Neural crest cell (in vitro differentiated cells): ENCODE measurements at places on chromosomes 4 and X. TPM values are rescaled to one million over a fixed set of nuclear protein-coding genes. Genes with fewer than 3 reads are reported as not detected.
A peak's percentile ranks its signal among the peaks of the same experiment; 100 is the strongest.

GRCh38 chr4:64682946-64683345, 273.7 kb upstream of the TECRL start:
- DNase-seq = no peak
- no peaks in the 10 kb centered on the region for H3K36me3 ChIP-seq
- no peaks in the 10 kb centered on the region for H3K4me1 ChIP-seq
- no peaks in the 10 kb centered on the region for H3K27me3 ChIP-seq
- no peak overlapping the region for H3K27ac ChIP-seq

GRCh38 chr4:146521541-146522097, at the start of gene SLC10A7:
Gene SLC10A7, minus strand, starts transcription at chr4:146521940. Its CDS starts 223 bp downstream, at chr4:146521717.
- no peaks in the 10 kb centered on the region for H3K36me3 ChIP-seq
- no peaks in the 10 kb centered on the region for H3K27me3 ChIP-seq
- no peak within 1 kb of the TSS for H3K4me3 ChIP-seq

DNA sequence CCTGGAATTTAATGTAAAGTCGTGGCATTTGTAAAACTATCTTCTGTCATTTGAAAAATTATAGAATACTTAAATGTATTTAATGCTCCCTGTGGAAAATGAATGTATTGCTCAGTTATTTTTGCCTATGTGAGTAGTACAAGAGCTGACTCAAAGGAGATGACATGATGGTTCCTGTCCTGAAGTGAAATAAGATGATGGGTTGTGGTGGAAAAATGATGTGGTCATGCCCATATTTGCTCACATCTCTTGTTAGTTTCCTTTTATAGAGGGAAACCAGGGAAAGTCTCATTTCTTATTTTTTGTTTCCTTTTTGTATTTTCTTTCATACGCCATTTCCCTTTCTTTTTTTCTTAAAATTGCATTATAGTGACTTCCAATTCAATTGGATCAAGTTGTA, 23.7 kb downstream of the PLS3 start:
- peaks cover 48% of the 10 kb centered on the region for H3K4me1 ChIP-seq
- H3K36me3 ChIP-seq = peaks cover 3% of the 10 kb centered on the region
- no peak overlapping the region for H3K27ac ChIP-seq
- H3K4me3 ChIP-seq = no peak overlapping the region

DNA sequence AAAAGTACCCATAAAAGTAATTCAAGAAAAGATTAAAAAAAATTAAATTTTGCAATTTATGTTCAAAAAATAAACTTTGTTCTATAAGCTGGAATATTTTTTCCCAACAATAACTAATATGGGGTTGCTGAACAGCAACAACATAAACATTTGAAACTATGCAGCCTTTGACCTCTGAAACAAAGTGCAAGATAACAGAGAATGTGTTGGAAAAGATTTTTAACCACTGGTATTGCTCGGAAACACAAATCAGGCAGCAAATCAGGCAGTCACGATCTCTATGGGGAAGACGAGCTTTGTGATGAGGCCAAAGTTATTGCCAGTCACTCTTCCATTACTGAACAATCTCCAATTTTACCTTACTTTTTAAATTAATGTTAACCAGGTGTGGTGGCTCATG, 332.1 kb downstream of the PABPC4L start:
- no peak overlapping the region for H3K27ac ChIP-seq
- H3K4me3 ChIP-seq = no peak overlapping the region
- no peaks in the 10 kb centered on the region for H3K4me1 ChIP-seq

GRCh38 chr4:84249521-84249920, 249.6 kb downstream of the NKX6-1 start:
- H3K36me3 ChIP-seq = peaks cover 11% of the 10 kb centered on the region
- no peak for DNase-seq
- H3K27me3 ChIP-seq = no peaks in the 10 kb centered on the region

- no peak overlapping the region for H3K4me3 ChIP-seq
- DNase-seq = peak; percentile 60
- H3K4me1 ChIP-seq = no peaks in the 10 kb centered on the region
Measured at GRCh38 chr4:106502106-106502699, 133.6 kb upstream of the GIMD1 start.

GRCh38 chrX:11952176-11952720, 186.0 kb upstream of the FRMPD4 start:
- H3K27ac ChIP-seq = no peak overlapping the region
- DNase-seq = no peak
- H3K4me3 ChIP-seq = no peak overlapping the region
- H3K36me3 ChIP-seq = no peaks in the 10 kb centered on the region

DNA sequence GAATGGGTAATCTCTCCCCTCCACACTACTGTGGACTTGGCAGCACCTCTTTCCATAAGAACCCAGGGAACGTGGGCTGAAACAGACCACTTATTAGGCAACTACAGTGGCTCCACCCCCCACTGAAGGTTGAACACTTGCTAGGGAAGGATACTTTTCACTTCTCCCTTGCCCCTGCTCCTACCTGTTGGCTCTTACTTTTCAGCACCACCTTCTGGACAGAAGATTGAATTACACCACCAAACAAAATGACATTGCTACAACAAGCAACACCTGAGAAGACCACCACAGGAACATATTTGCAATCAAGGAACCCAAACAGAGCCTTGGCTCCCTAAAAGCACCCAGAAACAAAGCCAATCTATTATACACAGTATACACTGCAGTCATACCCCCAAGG, 132.1 kb upstream of the CXCL13 start:
- H3K27me3 ChIP-seq = peaks cover 52% of the 10 kb centered on the region
- no peaks in the 10 kb centered on the region for H3K36me3 ChIP-seq
- H3K4me1 ChIP-seq = no peaks in the 10 kb centered on the region
- H3K27ac ChIP-seq = no peak overlapping the region
- no peak overlapping the region for H3K4me3 ChIP-seq

DNA sequence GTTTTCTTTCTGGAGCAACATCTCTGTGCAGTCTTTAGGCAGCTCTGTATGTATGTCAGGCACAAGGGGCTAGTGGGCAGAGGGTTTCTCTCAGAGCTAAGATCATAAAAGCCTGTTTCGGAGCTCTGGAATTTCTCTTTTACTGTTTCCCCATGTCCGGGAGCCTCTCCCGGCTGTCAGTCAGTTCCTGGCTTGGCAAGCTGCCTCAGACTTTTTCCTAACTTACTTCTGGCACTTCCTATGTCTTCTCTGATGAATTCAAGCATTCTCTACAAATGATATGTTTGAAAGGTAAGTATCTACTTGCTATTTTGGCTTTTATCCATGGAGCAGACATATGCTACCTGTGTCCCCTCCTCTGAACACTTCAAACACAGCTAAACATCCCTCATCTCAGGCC, 129.3 kb upstream of the PGRMC2 start:
- no peak overlapping the region for H3K27ac ChIP-seq
- no peak for DNase-seq
- no peaks in the 10 kb centered on the region for H3K27me3 ChIP-seq
- H3K4me3 ChIP-seq = no peak overlapping the region
- no peaks in the 10 kb centered on the region for H3K4me1 ChIP-seq
- no peaks in the 10 kb centered on the region for H3K36me3 ChIP-seq

- no peak overlapping the region for H3K4me3 ChIP-seq
- H3K36me3 ChIP-seq = no peaks in the 10 kb centered on the region
- H3K27me3 ChIP-seq = no peaks in the 10 kb centered on the region
- no peaks in the 10 kb centered on the region for H3K4me1 ChIP-seq
- no peak overlapping the region for H3K27ac ChIP-seq
Measured at GRCh38 chr4:29538889-29539646, 1181.1 kb upstream of the PCDH7 start.

- peak overlapping the region; percentile 96 for H3K27ac ChIP-seq
- H3K4me3 ChIP-seq = no peak overlapping the region
- H3K4me1 ChIP-seq = peaks cover 35% of the 10 kb centered on the region
Measured at GRCh38 chr4:7647600-7648543, 213.1 kb upstream of the PSAPL1 start.

GRCh38 chrX:125340490-125340889, 20.8 kb downstream of the TEX13C start:
- H3K4me1 ChIP-seq = no peaks in the 10 kb centered on the region
- no peaks in the 10 kb centered on the region for H3K36me3 ChIP-seq
- H3K27ac ChIP-seq = peak overlapping the region; percentile 35
- H3K27me3 ChIP-seq = no peaks in the 10 kb centered on the region

DNA sequence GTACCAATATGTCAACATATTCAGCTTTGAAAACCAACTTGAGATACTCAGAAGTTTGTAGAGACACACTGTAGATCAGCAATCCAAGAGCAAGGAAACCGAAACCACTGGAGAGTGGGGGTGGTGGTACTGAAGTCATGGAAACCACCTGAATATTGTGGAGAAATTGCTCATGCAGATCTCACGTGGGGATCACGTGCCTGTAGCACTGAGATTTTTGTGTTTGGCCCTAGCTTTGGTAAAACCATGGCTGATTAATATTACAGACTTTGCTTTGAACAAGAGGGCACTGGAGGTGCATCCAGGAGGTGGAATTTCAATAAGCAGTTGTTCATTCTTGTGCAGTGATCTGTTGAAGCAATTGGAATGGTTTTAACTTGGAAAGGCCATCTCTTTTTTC, 47.2 kb downstream of the GBA3 start:
- no peaks in the 10 kb centered on the region for H3K27me3 ChIP-seq
- no peak for DNase-seq
- H3K36me3 ChIP-seq = no peaks in the 10 kb centered on the region
- H3K4me3 ChIP-seq = no peak overlapping the region

- no peak overlapping the region for H3K27ac ChIP-seq
- no peak overlapping the region for H3K4me3 ChIP-seq
- no peaks in the 10 kb centered on the region for H3K36me3 ChIP-seq
- H3K4me1 ChIP-seq = no peaks in the 10 kb centered on the region
- H3K27me3 ChIP-seq = no peaks in the 10 kb centered on the region
Measured at GRCh38 chr4:176052744-176053143, 12.9 kb upstream of the WDR17 start.

SMAD1 gene
- total RNA-seq = 26.8 and 28.6 TPM in 2 replicates

AFM gene
- total RNA-seq = not detected in 2 replicates

PRDX4 gene
- 168 and 171 TPM in 2 replicates for total RNA-seq

CCDC160 gene
- total RNA-seq = 8.5 and 9.1 TPM in 2 replicates

FAM9B gene
- not detected in 2 replicates for total RNA-seq

HPSE gene
- total RNA-seq = 0.30 and 0.32 TPM in 2 replicates

PRPS1 gene
- 68.6 and 71.2 TPM in 2 replicates for total RNA-seq

CFAP97 gene
- total RNA-seq = 34.6 and 38.5 TPM in 2 replicates

MGARP gene
- 0.45 and 0.65 TPM in 2 replicates for total RNA-seq
